ENCODE measurements at places on chromosomes 1 and 21.

DNA sequence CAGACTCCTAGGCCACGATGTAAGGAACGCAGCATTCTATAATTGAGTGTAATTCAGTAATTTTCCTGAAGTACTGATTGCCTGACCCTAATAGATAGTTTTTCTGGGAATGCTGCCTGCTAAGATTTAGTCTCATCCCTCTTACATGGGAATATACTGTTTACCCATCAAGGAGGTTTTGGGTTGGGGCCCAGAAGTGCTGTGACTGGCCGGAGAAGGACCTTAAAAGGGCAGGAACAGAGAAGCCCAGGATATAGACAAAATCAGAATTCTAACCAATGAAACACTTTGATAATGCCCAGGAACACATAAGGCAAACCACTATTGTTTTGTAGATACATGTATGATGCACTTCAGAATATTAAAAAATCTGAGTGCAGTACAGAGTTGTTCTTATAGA is 111.6 kb downstream of the RGS2 start:
- no peak overlapping the region for H3K4me3 ChIP-seq
- no peak overlapping the region for H3K27ac ChIP-seq
- DNase-seq, result no peak
- no peaks in the 10 kb centered on the region for H3K36me3 ChIP-seq
- no peaks in the 10 kb centered on the region for H3K27me3 ChIP-seq

GRCh38 chr1:209703834-209704504 is 677 bp upstream of the HSD11B1 start:
- H3K4me3 ChIP-seq, result no peak overlapping the region
- H3K27ac ChIP-seq, result no peak overlapping the region
- H3K4me1 ChIP-seq, result no peaks in the 10 kb centered on the region
- H3K27me3 ChIP-seq, result no peaks in the 10 kb centered on the region

- peaks cover 26% of the 10 kb centered on the region for H3K4me1 ChIP-seq
- peak; percentile 64 for DNase-seq
- H3K27me3 ChIP-seq, result no peaks in the 10 kb centered on the region
- no peaks in the 10 kb centered on the region for H3K36me3 ChIP-seq
These were observed 77.8 kb downstream of the ALPL start for GRCh38 chr1:21586846-21587601.

DNA sequence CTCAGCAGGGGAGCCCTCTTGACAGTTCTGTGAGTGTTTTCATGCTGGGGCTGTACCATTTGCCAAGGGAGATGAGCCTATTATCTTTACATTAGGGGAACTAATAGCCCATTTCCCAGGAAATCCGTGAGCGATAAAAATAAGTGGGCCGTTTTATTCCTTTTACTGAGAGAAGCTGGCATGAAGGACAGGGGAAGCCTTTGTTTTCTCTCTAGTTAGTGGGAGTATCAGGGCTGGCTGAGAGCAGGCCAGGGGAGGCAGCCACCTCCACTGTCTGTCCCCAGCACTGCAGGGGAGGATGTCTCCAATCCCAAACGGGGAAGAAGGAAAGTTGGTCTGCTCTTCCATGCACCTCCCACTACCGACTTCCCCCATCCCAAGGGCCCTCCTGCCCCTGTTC is 2.5 kb downstream of the UBL4B start:
- no peak overlapping the region for H3K27ac ChIP-seq
- H3K4me1 ChIP-seq, result no peaks in the 10 kb centered on the region
- no peak for DNase-seq
- no peaks in the 10 kb centered on the region for H3K36me3 ChIP-seq
- no peak overlapping the region for H3K4me3 ChIP-seq

GRCh38 chr1:167136191-167136614 is 42.3 kb downstream of the STYXL2 start:
- H3K4me3 ChIP-seq, result no peak overlapping the region
- H3K27ac ChIP-seq, result no peak overlapping the region
- no peaks in the 10 kb centered on the region for H3K36me3 ChIP-seq
- peak; percentile 5 for DNase-seq

- no peak for DNase-seq
- H3K27me3 ChIP-seq, result no peaks in the 10 kb centered on the region
- peaks cover 9% of the 10 kb centered on the region for H3K36me3 ChIP-seq
- no peaks in the 10 kb centered on the region for H3K4me1 ChIP-seq
- H3K4me3 ChIP-seq, result no peak overlapping the region
- no peak overlapping the region for H3K27ac ChIP-seq
These were observed 33.7 kb downstream of the PSEN2 start for GRCh38 chr1:226903819-226904716.

DNA sequence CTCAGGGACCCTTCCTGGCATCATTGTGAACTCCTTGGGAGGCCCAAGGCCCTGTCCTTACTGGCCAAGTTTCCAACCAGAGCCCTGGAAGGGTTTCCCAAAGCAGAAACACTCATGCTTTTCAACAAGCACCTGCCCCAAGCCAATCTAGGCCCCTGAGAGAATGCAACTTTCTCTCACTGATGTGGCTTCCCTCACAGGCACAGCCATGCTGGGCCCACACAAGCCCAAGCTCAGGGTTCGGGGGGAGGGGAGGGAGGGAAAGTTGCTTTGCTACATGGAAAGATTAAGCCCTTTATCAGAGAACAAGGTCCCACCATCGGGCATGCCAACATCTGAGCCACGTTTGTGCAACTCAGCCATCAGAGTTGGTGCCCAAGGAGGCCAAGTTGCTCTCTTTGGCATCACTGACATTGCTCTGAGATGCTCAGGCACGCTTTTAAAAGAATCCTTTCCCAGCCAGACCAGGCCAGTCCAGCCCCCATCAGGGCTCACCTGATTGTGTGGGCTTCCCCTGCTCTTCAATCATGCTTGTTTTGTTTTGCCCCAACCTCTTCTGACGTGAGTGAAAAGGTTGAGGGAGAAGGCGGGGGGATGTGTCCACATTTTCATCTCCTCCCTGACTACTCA is 43.5 kb downstream of the RIMS3 start:
- no peak overlapping the region for H3K27ac ChIP-seq
- H3K27me3 ChIP-seq, result no peaks in the 10 kb centered on the region
- no peaks in the 10 kb centered on the region for H3K36me3 ChIP-seq
- H3K4me1 ChIP-seq, result peaks cover 10% of the 10 kb centered on the region
- DNase-seq, result no peak

GRCh38 chr1:62706985-62707743 is 19.0 kb upstream of the DOCK7 start:
- peak overlapping the region; percentile 19 for H3K27ac ChIP-seq
- H3K27me3 ChIP-seq, result no peaks in the 10 kb centered on the region
- DNase-seq, result no peak
- H3K36me3 ChIP-seq, result no peaks in the 10 kb centered on the region
- H3K4me3 ChIP-seq, result no peak overlapping the region

DNA sequence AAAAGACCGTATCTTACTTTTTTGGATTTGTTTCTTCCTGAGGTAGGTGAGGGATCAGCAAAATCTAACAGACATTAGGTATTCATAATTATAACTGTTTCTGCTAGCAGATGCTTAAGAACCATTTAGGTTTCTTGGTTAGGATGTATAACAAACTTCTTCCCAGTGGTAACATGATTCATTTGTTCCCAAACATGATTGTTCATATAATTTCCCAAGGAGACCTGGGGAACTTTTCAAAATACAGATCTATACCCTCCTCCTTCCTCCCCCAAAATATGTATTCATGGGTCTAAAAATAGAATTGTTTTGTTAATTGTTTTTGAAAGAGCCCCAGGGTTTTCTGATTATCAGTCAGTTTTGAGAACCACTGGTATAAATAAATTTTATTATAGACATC is 228.2 kb downstream of the COP1 start:
- DNase-seq, result no peak
- no peak overlapping the region for H3K4me3 ChIP-seq
- no peak overlapping the region for H3K27ac ChIP-seq
- H3K4me1 ChIP-seq, result no peaks in the 10 kb centered on the region

DNA sequence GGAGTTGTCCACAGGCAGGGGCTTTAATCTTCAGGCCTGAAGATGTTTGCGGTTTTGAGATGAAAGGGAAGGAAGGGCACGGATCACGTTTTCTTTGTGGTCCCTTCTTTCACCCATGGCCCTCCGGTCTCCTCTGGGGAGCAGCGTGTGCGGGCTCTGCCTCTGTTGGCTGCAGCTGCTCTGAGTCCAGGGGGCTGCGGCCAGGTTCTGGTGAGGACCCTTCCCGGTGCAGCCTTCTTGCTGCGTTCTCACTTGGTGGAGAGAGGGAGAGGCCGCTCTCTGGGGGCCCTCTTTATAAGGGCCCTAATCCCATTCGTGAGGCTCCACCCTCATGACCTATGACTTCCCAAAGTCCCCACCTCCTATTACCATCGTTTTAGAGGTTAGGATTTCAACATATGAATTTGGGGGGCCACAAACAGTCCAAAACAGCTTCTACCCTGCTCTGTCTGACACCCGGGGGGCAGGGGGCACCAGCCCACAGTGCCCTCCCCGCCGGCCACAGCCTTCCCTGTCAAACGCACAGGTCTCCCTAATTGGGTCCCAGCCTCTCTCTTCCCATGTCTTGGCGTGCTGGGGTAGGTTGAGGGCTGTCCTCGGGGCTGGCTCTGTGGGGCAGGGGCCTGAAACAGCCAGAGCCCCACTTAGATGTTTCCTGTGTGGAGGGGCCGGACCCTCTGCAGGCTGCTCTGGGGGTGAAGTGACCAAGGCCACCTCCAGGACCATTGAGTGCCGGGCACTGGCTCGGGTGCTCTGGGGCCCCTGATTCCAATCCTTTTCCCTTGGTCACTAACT is 100.1 kb upstream of the C1orf174 start:
- H3K4me1 ChIP-seq, result no peaks in the 10 kb centered on the region
- DNase-seq, result no peak
- H3K27ac ChIP-seq, result no peak overlapping the region

DNA sequence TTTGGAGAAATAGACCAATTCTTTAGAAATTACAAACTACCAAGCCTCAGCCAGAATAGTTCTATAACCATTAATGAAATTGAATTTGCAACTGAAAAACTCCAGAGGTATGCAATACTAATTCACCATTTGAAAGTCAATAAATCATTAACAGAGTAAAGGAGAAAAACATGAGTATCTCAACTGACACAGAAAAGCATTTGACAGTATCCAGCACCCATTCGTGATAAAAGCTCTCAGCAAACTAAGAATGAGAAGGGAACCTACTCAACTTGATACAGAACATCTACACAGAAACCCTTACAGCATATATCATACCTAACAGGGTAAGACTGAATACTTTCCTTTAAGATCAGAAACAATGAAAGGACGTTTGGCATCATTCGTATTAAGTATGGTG is 54.3 kb downstream of the ST6GALNAC5 start:
- H3K36me3 ChIP-seq, result no peaks in the 10 kb centered on the region
- no peak for DNase-seq
- H3K4me3 ChIP-seq, result no peak overlapping the region
- no peaks in the 10 kb centered on the region for H3K4me1 ChIP-seq

- H3K27me3 ChIP-seq, result no peaks in the 10 kb centered on the region
- peak overlapping the region; percentile 98 for H3K27ac ChIP-seq
- no peak overlapping the region for H3K4me3 ChIP-seq
- no peak for DNase-seq
- H3K4me1 ChIP-seq, result peaks cover 66% of the 10 kb centered on the region
These were observed 15.4 kb upstream of the BTG2 start for GRCh38 chr1:203289982-203290260.

DNA sequence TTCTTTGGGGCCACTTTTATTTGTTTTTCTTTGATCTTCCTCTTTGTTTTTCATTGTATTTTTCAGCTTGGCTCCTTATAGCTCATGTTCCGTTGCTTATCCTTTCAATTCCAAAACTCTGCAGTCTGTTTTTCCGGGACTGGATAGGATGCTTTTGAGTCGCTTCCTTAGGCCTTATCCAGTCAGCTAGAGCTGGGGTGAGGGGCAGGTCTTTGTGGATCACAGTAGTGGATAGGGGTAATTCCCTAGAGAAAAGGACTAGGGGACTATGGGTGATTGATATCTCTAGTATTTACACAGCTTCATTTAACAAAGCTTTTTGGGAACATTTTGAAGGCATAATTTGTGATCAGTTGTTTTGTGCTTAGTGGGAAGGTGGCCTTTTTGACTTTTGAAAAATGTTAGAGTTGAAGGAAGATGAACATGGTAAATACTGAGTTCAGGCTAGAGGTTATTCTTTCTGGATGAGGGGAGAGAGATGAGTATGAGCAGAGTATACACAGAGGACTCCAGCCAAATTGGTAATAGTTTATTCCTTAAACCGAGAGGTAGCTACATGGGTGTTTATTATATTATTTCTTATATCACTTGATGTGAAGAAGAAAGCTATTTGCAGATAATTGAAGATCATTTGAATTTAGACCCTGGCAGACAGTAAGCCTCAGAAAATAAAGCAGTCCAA is 22.5 kb downstream of the CEP350 start:
- H3K36me3 ChIP-seq, result no peaks in the 10 kb centered on the region
- no peak overlapping the region for H3K27ac ChIP-seq
- peaks cover 11% of the 10 kb centered on the region for H3K4me1 ChIP-seq

DNA sequence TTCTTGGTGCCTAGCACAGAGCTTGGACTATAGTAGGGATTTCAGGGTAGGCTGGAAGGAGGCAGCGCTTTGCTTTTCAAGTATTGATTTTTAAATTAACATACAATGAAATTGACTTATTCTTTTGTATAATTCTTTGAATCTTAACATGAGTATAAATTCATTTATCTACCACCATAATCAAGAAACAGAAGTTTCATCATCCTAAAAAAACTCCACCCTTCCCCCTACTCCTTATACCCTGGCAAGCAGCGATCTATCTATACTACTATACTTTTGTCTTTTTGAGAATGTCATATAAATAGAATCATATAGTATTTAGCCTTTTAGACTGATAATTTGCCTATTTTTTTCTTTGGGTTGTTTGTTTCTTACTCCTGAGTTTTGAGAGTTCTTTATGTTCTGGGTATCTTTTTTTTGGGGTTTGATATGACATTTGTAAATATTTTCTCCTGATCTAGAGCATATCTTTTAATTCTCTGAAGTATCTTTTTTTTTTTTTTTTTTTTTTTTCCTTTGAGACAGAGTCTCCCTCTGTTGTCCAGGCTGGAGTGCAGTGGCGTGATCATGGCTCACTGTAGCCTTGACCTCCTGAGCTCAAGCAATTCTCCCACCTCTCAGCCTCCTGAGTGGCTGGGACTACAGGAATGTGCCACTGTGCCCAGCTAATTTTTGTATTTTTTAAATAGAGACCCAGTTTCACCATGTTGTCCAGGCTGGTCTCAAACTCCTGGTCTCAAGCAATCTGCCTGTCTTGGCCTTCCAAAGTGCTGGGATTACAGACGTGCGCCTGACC is 6.4 kb downstream of the RPS6KC1 start:
- H3K36me3 ChIP-seq, result no peaks in the 10 kb centered on the region
- H3K4me3 ChIP-seq, result no peak overlapping the region
- H3K4me1 ChIP-seq, result peaks cover 6% of the 10 kb centered on the region
